ENCODE measurements at places on chromosomes 16 and 17.

- no peak for DNase-seq
Measured at GRCh38 chr16:1786242-1787055, 3.7 kb downstream of the NUBP2 start.

DNA sequence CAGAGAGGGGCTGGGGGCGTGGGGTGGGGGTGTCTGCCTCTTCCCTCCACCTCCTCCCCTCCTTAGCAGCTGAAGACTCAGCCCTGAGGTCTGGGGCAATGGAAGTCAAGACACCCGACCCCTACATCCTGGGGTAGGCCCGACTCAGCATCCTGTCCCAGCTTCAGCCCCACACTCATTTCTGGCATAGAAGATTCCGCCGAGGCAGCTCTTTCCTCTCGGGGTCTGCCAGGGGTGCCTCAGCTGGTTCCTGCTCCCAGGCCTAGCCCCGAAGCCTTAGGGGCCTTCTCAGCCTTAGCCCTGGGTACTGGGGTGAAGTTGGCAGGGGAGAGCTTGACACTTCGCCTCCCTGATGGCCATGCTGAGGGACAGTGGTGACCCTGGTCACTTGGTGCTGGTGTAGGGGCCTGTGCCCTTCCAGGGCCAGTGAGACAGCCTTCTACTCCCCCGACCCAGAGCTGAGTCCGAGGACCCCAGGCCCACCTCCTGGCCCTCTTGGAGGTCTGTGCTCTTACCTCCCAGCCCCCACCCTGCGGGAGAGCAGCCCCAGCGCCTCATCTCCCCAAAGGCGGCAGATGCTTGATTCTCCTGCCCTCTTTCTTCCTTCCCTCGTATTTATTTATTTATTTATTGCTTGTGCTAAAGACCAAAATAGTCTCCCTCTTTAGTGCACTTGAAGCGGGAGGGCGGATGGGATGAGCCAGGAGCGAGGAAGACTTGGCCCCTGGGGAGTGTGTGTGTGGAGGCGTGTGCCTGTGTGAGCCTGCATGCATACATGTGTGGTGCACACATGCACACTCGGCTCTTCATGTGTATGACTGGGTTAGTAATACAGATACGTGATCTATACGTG is 42.5 kb downstream of the KCNJ12 start:
- no peak for DNase-seq

GRCh38 chr17:64661976-64662773 is at the start of gene SMURF2:
SMURF2 (minus strand) TSS chr17:64662307; CDS start chr17:64661880, 427 bp downstream.
- DNase-seq: peak; percentile 90

GRCh38 chr16:85970738-85971137 is 71.8 kb downstream of the IRF8 start:
- no peak for DNase-seq

DNA sequence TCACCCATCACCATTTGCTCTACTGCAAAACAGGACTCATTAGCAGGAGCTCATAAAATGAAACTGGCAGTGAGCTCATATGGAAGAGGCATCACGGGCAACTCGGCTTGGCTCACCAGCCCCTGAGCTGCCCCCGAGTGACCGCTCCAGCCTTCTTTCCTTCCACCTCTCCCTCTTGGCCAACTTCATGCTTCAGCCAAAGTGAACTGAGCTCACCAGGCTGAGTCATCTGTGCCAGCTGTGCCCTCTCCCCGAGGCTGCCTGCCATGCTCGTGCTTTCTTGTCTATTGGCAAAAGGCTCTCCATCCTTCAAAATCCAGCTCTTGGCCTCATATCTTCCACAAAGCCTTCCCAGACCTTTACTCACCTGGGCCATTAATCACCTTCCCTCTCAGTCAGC is 391.4 kb downstream of the WWOX start:
- DNase-seq: no peak

All from adipocyte (in vitro differentiated cells).